Endothelial cell (in vitro differentiated cells): ENCODE measurements at places on chromosomes 13 and 19.

- no peaks in the 10 kb centered on the region for H3K4me1 ChIP-seq
- no peak overlapping the region for H3K4me3 ChIP-seq
- H3K27me3 ChIP-seq = peaks cover 2% of the 10 kb centered on the region
Observed at GRCh38 chr13:72258340-72258981, 391.5 kb upstream of the DACH1 start.

DNA sequence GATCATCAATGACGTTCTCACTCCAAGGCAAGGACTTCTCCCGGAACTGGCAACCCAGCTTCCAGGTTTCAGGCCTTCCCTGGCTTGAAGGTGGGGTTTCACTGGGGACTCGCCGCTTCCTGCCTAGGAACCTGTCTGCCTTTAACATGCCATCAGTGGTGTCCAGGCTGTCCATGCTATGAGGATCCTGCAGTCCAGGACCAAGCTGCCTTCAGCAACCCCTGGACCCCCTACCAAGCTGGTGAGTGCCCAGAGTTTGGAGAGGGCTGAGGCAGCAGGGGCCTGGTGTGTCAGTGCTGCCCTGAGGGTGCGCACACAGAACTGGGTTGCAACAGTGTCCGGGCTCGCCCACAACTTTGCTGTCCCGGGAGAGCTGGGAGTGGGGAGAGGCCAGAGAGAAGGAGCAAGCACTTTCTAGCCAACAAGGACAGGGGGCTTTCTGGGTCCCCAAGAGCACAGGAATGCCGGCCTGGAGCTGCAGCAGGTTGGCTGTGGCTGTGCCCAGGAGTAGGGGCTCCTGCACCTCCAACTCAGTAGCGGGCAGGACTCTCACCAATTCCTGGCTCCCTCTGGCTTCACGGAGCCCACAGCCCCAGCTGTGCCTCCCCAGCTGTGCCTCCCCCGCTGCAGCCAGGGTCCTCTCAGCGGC, 1563.2 kb upstream of the MIR17HG start:
- no peak for DNase-seq
- H3K27ac ChIP-seq = no peak overlapping the region
- no peaks in the 10 kb centered on the region for H3K27me3 ChIP-seq
- H3K4me1 ChIP-seq = no peaks in the 10 kb centered on the region
- H3K36me3 ChIP-seq = no peaks in the 10 kb centered on the region

GRCh38 chr19:19215792-19216191, 4.0 kb downstream of the NCAN start:
- no peaks in the 10 kb centered on the region for H3K4me1 ChIP-seq
- peaks cover 13% of the 10 kb centered on the region for H3K27me3 ChIP-seq
- DNase-seq = no peak
- H3K27ac ChIP-seq = no peak overlapping the region
- H3K4me3 ChIP-seq = no peak overlapping the region

DNA sequence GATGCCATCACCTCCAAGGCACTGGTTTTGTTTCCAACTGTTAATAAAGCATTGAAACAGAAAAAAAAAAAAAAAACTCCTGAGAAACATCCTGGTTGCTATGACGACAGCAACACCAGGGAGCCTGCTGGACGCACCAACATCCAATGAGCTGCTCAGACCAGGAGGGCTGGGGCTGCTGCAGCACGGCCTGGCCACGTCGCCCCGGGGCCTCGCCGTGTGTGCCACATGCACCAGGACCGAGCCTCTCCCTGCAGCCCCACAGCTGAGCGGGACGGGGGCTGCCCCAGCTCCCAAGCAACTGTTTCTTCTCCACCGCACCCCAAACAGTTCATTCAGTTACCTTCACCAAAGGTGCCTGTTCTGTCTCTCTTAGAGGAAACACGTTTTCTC, 54.5 kb downstream of the RASA3 start:
- H3K4me1 ChIP-seq = peaks cover 13% of the 10 kb centered on the region
- H3K27me3 ChIP-seq = peaks cover 6% of the 10 kb centered on the region
- no peak overlapping the region for H3K4me3 ChIP-seq
- peak overlapping the region; percentile 78 for H3K27ac ChIP-seq
- DNase-seq = peak; percentile 31
- H3K36me3 ChIP-seq = peaks cover 28% of the 10 kb centered on the region

- peaks cover 14% of the 10 kb centered on the region for H3K27me3 ChIP-seq
- no peak overlapping the region for H3K4me3 ChIP-seq
- no peak for DNase-seq
- H3K4me1 ChIP-seq = peaks cover 11% of the 10 kb centered on the region
Observed at GRCh38 chr13:97978651-97979050, 25.2 kb downstream of the IPO5 start.

DNA sequence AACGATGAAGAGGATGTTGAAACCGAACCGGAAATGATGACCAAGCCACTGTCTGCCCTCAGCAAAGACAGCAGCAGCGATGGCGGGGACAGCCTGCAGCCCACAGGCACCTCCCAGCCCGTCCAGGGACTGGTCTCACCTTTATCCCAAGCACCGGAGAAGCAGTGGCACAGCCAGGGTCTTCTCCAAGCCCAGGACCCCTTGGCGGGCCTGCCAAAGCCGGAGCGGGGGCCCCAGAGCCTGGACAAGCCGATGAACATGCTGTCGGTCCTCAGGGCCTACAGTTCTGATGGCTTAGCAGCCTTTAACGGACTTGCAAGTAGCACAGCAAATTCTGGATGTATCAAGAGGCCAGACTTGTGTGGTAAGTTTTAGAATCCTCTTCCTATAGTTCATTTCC, 177.0 kb downstream of the ZNF536 start:
- peaks cover 4% of the 10 kb centered on the region for H3K27me3 ChIP-seq
- H3K36me3 ChIP-seq = no peaks in the 10 kb centered on the region
- no peak overlapping the region for H3K4me3 ChIP-seq
- no peak overlapping the region for H3K27ac ChIP-seq
- H3K4me1 ChIP-seq = peaks cover 15% of the 10 kb centered on the region
